ENCODE measurements at places on chromosomes 5 and 9.
A peak's percentile ranks its signal among the peaks of the same experiment; 100 is the strongest.

- no peak for DNase-seq
These were observed 364.8 kb upstream of the TNC start for GRCh38 chr9:115482747-115483146.

DNA sequence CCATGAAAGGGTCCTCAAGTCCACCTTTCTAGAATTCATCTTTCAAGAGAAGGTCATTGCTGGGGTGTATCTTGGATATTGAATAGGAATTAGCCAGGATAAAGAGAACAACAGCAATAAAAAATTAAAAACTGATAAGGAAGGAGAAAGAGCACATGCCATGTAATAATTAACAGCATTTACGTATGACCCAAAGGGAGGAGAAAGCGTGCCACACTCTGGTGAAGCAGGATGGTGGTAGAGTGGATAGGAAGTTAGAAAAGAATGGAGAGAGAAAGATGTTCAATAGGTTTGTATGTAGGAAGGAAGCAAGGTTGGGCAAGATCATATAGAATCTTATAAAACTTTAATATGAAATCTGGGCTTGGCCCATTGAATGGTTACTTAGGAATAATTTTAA is 751.5 kb downstream of the MAT2B start:
- no peak for DNase-seq

DNA sequence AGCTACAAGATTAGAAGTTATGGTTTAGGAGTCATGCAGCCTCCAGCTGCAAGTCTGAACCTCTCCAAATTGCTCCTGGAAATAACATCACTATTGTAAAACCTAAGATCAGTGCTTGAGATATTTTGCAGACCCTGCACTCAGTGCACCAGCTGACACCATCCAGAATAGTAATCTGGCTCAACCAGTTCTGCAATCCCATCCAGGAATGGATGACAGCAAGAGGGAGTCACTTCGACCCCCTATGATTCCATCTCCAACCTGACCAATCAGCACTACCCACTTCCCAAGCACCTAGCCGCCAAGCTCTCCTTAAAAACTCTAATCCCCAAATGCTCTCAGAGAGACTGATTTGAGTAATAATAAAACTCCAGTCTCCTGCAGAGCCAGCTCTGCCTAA is 37.9 kb upstream of the NR4A3 start:
- DNase-seq, result no peak

- DNase-seq, result no peak
These were observed 188.7 kb downstream of the DENND1A start for GRCh38 chr9:123741214-123741613.

DNA sequence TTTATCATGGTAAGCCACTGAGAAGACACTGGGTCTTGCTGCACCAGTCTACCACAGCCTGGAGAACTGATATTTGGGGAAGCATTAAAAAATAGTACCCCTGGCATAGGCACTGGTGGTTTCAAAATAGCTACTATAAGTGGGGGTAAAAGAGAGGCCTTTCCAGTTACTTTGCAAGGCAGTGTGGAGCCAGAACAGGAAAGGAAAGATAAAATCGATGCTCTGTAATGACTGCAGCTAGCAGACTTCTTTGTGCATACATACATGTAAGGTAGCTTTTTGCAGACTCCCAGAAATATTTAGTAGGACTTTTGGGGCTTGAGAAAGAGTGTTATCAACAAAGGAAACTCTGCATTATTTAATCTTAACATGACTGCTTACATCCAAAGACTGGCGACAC is 31.3 kb upstream of the ALDOB start:
- DNase-seq, result no peak

- DNase-seq, result no peak
These were observed 13.6 kb downstream of the PRPF4 start for GRCh38 chr9:113289091-113289490.

DNA sequence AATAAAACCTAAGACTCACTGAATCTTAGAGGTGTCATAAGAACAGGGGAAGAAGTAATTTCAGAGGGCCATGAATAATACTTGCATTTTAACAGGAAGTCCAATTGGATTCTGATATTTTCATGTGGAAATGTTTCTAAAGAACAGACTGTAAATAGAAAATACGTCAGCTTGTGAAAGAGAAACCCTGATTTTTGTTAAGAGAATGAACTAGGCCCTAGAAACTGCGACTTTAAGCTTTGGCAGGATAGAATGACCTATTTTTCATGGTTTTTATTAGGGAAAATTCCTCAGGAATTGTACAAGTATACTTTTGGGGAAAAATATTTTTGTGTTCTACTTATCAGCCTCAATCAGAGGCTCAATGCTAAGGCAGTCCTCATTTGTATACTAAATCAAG is 215.5 kb upstream of the ACTBL2 start:
- DNase-seq, result no peak

DNA sequence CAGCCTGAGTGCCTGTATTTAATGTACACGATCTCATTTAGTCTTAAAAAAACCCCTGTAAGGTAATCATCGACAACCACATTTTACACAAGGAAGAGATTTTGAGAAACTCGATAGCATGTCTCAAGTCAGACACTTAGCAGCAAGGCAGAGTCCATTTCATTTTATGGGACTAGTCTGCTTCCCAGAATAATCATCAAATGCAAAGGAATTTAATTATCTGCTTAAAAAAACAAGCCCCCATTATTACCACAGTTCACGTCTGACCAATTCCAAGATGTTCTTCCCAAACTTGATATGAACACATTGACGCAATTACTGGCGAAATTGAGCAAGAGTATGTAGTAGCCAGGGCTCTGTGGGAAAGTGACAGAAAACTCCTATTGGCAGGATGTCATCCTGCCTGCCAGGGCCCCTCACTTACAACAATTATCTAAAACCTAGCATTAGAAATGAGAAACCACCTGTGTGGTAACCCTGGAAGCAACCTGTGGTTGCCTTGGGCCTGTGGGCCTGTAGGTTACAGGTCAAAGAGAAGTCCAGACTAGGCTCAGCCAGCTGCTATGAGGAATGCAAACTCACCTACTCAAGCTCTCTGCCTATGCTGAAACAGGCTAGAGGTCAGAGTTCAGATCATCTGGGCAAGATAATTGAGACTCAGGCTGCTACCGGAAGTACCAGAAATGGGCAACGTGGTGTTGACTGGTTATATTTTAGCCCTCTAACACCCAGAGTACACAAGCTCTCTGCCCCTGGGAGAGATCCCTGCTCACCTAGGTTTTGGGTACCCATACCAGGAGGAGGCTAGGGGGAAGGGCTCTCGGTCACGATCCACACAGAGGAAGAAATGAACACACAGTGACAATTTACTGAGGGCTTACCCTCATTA is 1.6 kb downstream of the B4GALT1 start:
- peak; percentile 47 for DNase-seq

DNA sequence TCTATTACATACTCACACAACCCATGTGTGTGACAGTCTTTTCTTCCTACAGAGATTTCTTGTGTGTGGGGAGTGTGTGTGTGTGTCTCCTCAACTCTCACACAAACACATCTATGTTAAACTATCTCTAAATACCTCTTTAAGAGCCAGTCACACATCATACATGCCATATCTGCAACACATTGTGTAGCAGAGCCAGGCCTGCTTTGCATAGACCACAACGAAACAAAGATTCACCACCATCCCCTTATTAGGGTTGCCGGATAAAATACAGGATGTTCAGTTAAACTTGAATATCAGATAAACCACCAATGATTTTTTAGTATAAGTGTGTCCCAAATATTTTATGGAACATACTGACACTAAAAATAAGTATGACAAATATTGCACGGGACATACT is 2.3 kb downstream of the FAM170A start:
- DNase-seq, result no peak

DNA sequence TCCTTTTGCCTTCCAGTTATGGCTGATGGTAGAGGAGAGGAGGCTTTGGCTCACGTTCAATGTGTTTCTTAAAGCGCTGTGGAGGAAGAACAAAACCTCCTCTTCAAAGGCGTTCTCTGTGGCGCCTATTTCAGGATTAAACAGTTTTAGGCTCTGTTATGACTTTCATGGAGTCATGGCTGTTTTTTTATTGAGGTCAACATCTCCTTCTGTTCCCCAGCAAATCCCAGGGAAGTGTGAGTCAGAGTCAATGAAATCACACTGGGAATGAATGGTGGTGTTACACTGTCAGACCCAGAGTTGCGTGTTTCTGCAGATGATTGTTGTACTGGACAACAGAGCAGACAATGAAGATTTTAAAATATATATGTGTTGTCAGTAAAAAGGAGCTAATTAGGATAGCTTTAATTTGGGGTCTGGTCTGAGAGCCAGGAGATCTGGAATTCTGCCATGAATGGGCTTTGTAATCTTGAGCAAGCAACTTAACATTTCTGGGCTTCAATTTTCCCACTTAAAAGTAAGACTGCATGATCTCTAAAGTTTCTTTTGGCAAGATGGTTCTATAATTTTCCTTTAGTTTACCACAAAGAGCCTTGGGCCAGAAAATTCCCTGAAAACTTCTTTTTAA is 240.7 kb downstream of the CSNK1G3 start:
- no peak for DNase-seq
